Activated CD4-positive, alpha-beta T cell treated with anti-CD3 and anti-CD28 coated beads, Interleukin-2, amount 50 U/mL, for 4 hours (primary cell): ENCODE measurements at places on chromosomes 12 and 14.
A peak's percentile ranks its signal among the peaks of the same experiment; 100 is the strongest.

- peak; percentile 39 for DNase-seq
Observed at GRCh38 chr12:50765095-50765911, 1.4 kb downstream of the ATF1 start.

DNA sequence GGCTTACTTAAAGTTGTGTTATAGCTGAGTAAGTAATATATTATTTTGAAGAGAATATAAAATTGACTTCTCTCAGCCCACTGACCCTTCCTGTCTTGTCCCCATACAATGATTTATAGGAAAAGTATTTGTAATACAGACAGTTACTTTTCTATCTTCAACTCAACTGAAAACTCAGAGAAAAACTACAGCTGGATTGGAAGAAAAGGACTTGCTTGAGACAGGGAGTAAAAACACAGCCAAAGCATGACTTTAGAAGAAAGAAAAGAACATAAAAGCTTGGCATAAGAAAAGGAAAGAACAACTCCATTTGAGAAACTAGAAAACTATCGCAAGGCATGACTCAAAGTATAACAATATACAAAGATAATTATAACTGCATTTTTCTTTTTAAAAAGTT is 57.5 kb downstream of the MSRB3 start:
- DNase-seq: no peak

DNA sequence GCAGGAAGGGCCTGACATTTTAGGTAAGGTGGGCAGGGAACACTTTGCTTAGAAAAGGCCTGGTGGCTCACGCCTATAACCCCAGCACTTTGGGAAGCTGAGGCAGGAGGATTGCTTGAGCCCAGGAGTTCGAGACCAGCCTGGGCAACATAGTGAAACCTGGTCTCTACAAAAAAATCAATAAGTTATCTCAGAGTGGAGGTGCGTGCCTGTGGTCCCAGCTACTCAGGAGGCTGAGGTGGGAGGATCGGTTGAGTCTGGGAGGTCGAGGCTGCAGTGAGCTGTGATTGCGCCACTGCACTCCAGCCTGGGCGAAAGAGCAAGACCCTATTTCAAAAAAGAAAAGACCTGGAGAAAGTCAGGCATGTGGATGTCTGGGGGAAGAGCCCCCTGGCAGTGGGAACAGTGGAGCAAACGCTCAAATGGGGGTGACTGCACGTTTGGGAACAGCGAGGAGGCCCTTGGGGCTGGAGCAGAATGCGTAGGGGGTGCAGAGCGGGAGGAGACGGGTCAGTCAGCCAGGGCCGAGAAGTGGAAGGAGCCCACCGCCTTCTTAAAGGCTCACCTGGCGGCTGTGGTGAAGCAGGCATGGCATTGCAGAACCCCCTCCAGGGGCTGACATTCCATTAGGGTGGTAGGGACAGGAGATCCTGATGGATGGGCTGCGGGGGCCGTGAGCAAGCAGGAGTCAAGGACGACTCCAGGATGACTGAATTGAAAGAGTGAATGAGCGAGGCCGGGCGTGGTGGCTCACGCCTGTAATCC is 6.2 kb upstream of the KIF26A start:
- no peak for DNase-seq

DNA sequence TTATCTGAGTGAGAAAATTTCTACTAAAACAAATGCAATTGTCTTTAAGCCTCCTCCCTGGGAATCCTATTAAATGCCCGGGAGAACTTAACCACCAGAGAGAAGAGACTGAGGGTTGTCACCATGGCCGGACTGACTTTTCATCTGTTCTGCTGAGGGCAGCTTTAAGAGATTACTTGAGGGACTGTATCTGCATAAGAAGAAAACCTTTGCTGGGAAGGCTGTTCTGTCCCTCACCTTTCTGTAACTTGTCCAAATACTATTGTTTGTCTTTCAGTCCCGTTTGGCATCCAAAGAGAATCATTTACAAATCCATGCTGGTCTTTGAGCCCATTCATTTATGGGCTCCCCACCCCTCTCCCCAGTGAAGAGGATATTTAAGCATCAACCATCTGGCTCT is 306.3 kb upstream of the FLRT2 start:
- DNase-seq: no peak

GRCh38 chr12:62933602-62934238 is 1.2 kb downstream of the PPM1H start:
- no peak for DNase-seq

GRCh38 chr12:120183211-120183631 is 11.3 kb downstream of the GCN1 start:
- no peak for DNase-seq

DNA sequence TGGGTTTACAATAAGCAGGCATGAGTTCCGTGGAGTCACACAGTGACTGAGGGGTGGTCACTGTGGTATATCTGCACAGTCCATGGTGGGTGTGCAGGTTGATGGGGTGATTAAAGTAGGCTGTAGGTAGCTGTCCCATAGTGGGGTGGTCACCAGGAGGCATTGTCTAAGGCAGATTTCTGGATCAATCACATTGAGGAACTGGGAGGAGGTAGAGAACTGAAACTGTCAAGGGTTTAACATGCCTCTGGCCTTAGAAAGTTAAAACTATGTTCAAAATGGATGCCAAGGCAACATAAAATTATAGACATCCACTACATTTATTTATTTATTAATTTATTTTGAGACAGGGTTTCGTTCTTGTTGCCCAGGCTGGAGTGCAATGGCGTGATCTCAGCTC is 8.3 kb downstream of the ADCK1 start:
- no peak for DNase-seq

DNA sequence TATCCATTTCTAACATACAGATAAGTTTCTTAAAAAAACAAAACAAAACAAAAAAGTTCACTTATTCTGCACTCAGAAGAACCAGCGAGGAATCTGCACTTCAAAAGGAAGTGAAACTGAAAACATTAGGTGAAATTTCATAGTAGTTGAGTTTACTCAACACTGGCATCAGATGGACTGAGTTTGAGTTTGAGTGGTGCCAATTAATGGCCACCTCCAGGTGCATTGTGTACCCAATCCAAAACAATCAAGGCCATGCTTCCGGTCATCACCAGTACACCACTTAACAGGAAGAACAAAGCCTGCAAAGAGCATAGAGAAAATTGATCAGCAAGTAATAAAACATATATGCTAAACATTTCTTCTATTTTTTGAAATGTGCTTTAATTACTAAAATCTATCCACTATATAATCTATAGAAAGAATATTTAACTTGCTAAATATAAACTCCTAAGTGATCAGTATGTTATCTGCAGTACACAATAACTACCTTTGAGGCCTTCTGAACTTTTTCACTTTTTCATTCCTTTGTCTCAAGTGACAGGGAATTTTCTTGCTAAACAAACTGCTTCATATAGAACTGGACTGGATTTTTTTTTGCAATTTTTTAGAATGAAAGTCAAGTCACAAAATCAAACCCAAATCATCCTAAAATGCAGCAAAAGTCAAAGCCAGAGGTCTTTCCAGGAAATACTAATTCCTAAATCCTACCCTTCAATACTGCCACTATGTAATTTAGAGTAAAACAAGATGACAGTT is 11.5 kb downstream of the SLC38A2 start:
- no peak for DNase-seq

DNA sequence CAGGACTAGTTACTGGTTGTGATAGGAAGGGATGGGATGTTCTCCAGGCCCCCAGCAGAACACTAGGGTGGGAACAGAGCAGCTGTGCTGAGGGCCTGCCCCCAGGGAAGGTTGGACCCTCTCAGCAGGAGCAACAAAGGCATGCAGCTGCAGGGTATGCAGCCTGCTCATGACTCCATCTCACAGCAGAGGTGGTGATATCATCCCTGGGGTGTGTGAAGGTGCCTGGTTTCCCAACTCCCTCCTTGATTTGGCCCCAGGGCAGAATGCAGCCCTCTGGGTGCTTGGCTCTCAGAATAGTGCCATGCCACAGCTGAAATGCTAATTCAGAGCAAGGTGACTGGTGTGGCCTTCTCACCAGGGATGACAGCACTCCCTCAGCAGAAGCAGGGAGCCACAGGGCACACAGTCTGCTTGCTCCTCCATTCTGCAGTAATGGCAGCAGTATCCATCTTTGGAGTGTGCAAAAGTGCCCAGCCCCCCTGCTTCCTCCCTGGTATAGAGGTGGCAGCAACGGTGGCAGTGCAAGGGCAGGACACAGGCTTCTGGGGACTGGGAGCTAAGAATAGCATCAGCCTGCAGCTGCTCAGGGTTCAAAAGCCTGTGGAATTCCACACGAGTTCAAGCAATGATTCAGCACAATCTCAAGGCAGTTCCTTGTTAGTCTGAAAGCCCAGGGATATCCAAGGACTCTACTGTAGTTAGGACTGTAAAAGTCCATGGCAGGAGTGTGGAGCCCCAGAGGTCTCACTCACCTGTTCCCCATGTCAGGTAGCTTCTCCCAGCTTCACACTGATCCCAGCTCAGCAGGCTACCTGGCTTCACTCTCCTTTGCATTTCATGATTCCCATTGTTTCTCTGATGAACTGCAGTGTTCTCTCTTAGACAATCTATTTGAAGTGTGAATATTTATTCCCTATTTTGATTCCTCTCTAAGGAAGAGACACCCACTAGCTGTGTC is 298.1 kb upstream of the FOXG1 start:
- DNase-seq: no peak

DNA sequence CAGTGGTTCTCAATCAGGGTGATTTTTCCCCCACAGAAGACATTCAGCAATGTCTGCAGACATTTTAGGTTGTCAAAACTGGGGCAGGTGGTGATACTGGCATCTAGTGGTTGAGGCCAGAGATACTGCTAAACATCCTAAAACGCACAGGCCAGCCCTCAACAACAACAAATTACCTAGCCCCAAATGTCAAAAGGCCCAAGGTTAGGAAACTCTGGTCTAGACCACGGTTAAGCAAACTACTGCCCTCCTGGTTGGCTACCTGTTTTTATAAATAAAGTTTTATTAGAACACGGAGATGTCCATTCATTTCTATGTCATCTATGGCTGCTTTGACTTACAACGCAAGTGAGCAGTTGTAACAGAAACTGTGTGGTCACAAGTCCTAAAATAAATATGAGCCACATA is 186.7 kb downstream of the EFCAB11 start:
- peak; percentile 59 for DNase-seq

GRCh38 chr14:93046705-93047050 is 69.0 kb downstream of the ITPK1 start:
- DNase-seq: no peak

DNA sequence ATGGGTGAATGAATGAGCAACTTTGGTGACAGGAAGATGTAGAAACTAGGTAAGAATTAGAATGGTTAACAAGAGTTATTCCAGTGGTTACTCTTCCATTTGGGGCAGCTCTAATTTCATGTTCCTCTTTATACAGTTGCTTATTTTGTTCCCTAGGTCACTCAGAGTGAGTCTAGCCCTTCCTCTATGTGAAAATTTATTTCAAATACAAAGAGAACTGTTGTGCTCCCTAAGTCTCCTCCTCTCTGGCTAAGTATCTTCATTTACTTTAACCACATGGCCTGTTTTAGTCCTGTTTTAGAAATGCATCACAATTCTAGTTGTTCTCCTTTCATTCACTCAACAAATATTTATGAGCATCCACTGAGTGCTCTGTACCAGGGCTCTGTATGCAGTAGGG is 51.1 kb upstream of the HIF1A start:
- DNase-seq: no peak

GRCh38 chr14:95431199-95432143 is 85.0 kb downstream of the SYNE3 start:
- no peak for DNase-seq

DNA sequence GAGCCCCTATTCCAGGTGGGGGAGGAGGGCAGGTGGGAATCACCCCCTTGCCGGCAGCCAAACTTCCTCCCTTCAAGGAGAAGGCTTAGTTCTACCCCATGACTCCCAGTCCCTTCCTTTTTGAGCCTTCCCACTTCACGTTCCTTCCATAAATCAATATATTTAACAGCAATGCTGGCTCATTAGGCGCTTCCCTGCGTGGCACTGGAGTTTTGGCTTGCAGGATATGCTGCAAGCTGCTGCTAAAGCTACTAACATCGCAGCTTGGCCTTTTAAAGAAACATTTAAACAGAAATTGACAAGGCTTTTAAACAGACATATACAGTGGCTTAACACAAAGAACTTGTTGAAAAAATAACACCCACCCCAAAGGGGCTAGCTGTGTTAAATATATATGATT is 308.0 kb upstream of the FKBP4 start:
- no peak for DNase-seq

GRCh38 chr12:127107744-127108143 is 1159.2 kb upstream of the TMEM132C start:
- no peak for DNase-seq

DNA sequence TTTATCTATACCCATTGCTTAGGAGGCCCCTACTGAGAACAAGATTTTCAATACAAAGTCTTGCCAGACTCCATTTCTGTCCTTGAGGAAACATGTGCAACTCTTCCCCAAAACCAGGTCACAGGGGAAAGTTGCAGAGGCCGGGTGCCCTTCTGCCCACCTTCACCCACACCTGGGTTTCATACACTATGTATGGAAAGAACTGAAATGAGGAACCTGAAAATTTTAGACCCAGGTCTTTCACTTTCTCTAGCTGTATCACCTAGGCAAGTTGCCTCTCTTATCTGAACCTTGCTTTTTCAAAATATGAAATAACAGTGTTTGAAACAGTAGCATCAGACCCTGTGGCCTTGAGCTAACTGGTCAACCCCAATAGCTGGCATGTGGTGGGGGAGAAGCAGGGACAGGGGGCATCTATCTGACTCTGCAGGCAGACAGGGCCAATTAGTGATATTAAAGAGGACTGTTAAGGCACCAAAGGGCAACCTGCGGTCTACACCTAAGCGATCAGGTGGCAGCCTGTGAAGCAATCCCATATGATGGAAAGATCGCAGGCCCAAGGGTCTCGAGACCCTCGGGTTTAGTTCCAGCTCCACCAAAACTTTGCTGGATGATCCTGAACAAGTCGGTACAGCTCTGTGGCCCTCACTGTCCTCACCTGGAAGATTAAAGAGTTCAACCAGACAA is 346.5 kb downstream of the BCL11B start:
- DNase-seq: no peak

DNA sequence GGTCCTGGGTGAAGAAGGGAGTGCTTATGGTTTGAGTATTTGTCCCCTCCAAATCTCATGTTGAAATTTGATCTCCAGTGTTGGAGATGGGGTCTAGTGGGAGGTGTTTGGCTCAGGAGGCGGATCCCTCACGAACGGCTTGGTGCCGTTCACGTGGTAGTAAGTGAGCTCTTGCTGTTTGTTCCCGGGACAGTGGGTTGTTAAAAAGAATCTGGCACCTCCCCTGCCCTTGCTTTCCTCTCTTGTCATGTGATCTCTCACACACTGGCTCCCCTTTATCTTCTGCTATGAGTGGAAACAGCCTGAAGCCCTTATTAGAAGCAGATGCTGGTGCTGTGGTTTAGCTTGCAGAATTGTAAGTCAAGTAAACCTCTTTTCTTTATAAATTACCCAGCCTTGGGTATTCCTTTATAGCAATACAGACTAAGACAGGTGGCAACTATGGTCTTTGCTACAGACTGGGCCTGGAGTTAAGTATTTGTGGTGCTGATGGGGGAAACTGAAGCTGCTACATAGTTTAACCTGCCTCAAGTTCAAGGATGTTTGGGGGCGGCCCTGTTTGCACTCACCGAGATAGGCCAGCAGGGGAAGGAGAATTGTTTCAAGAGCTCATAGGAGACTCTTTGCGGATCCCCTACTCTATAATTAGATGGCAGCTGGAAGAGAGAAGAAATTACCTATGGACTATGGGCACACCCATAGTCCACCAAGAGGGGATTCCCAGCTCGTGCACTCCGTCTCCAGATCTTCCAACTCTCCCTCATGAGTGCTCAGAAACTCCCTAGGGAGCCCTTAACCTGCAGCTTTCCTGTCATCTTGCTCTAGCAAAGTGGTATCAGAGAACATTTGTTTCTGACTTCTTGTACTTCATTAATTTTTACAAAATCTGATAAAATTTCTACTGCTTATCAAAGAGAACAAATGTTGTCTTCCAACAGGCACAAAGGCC is 164.6 kb downstream of the SLC15A5 start:
- DNase-seq: no peak
